Natural killer cell treated with Interleukin-12 subunit alpha and Interleukin-12 subunit beta and Interleukin-15 and Interleukin-18, amount 100 ng/mL, for 72 hours (primary cell): ENCODE measurements at places on chromosomes 7 and 10. TPM values are rescaled to one million over a fixed set of nuclear protein-coding genes. Genes with fewer than 3 reads are reported as not detected.
A peak's percentile ranks its signal among the peaks of the same experiment; 100 is the strongest.

SOSTDC1 gene
- not detected for total RNA-seq

TSPAN12 gene
- not detected for total RNA-seq

GBX1 gene
- not detected for total RNA-seq

DNA sequence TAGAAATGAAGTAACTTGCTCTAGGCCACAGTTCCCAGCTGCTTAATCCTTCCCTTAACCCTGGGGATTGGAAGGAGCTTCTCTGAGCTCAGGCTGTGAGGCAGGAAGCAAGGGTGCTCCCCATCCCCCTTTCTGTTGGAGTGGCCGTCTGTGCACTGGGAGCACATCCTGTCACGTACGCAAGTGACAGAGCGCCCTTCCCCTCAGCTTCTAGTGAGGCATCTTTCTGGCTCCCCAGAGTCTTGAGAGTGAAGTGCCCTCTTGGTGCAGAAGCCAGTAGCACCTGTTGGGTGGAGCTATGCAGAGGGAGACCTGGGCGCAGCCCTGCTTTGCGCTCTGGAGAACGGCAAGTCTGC, 47.8 kb downstream of the SHH start:
- H3K4me3 ChIP-seq: peak overlapping the region; percentile 84
- H3K27me3 ChIP-seq: no peaks in the 10 kb centered on the region

GRCh38 chr10:17175551-17175950, 25.9 kb downstream of the TRDMT1 start:
- no peaks in the 10 kb centered on the region for H3K27me3 ChIP-seq
- peak overlapping the region; percentile 15 for H3K4me3 ChIP-seq
- no peaks in the 10 kb centered on the region for H3K36me3 ChIP-seq
- no peak for DNase-seq

GRCh38 chr7:41039981-41040380, 662.9 kb downstream of the INHBA start:
- H3K4me1 ChIP-seq: no peaks in the 10 kb centered on the region
- no peaks in the 10 kb centered on the region for H3K36me3 ChIP-seq
- no peaks in the 10 kb centered on the region for H3K27me3 ChIP-seq
- no peak overlapping the region for H3K27ac ChIP-seq
- no peak for DNase-seq
